Hair follicle dermal papilla cell (primary cell): ENCODE measurements at places on chromosomes 1 and 21. TPM values are rescaled to one million over a fixed set of nuclear protein-coding genes. Genes with fewer than 3 reads are reported as not detected.

MFSD2A gene
- 5.2 and 10.5 TPM in 2 replicates for total RNA-seq

KCNK1 gene
- total RNA-seq, result 0.16 TPM in 1 of 2 replicates, not detected in the other

BMP8B gene
- total RNA-seq, result not detected in 2 replicates

XKR8 gene
- total RNA-seq, result 7.0 and 7.9 TPM in 2 replicates

GNAT2 gene
- total RNA-seq, result 0.16 TPM in 1 of 2 replicates, not detected in the other

ESRRG gene
- under 0.01 TPM in 1 of 2 replicates, not detected in the other for total RNA-seq
